ENCODE measurements at places on chromosomes 7 and 10.

GRCh38 chr7:103395071-103395470 is 47.6 kb downstream of the PSMC2 start:
- DNase-seq = no peak

- no peak for DNase-seq
Measured at GRCh38 chr7:132446260-132446659, 130.0 kb downstream of the PLXNA4 start.

DNA sequence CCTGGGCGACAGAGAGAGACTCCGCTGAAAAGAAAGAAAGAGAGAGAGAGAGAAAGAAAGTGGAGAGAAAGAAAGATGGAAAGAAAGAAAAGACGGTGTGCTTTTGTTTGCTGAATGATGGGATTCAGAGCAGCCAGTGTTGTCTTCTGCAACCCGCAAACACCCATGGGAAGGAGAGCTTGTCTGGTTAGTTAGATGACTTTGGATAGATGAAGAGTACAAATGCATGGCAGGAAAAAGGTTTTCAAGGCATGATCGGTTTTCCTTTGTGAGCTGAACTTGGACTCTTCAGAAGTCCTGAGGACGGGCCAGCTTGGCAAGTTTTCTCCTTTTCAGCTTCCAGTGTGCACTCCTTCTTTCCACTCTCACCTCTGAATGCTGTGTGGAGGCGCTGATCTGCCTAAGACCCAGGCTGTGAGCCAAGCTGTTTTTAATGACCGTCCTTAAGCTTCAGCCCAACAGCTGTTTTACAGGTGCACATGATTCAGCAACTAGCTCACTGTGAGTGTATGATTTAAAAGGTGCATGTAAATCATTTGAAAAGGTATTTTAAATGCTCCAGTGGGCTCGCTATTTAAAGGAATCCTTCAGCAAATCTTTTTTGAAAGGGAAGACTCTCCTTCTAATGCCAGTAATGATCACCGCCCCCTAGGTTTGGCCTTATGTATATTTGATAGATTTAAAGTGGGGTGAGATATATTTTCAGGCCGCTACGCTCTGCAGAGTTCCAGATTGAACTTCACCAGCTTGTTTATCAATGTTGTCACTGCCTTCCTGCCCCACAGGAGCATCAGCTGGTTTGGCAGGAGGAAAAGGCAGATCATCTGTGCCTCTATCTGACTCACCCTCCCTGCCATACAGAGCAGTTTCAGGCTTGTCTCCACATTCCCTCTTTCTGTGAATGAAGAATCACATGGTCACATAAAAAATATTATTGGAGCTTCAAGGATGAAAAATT is 115.0 kb downstream of the PLXDC2 start:
- no peak for DNase-seq

DNA sequence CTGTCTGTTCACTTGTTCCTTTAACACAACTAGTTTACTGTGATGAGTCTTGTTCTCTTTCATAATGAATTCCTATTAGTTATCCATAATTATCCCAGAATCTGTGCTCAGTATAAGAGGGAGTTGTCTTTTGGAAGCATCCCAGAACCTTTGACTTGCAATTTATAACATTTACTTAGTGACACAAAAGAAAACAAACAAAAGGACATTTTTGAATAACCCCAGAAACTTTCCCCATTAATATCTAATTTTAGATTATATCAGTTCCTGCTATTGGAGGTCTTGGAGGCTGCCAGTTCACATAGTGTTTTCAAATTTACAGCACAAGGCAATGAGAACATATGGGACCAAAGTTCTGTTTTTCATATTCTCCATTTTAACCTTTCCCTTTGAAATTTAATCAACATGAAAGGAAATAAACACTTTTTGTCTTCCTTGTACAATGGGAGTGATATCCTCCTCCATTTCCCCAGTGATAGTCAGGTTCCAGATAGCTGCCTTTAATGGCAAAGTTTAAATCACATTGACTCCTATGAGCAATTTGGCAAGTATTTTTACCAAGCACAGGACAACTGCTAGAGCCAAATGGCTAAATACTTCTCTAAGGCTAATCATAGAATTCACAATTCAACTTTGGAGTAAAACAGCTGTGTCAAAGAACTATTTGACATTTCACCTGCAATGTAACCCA is 37.1 kb upstream of the GNAT3 start:
- DNase-seq = no peak

DNA sequence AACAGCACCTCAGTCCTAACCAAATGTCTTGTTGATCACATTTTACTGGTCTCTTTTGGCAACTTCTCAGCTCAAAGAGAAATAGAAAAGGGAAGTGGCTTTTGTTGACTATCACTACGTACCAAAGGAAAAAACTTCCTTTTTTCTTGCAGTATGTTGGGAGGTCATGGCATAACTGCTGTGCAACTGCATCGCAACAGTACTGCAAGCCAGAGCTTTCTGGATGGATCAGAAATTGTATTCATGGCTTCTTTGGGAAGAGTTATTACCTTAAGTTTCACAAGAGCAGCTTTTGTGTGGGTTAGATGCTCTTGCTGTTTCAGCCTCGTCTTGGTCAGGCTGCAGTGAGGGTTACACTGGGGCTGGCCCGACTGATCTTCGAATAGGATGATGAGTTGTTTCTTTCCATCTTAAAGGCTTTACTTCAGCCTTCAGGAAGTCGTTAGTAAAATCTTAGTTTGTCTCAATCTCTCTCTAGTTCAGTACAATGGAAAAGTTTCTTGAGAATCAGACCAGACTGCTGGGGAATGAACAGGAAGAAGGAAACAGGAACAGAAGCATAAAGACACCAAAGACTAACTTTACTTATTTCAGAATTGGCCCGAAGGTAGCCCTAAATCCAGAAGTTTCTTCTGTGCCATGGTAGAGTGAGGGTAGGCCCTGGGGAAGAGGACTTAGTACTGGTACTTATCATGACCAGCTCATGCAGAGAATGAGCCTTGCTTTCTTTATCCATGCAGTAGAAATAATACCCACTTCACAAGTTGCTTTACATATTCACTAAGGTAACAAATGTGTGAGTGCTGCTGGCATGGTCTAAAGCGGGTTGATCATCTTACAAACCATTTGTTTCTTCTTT is 153.6 kb downstream of the CELF2 start:
- no peak for DNase-seq

DNA sequence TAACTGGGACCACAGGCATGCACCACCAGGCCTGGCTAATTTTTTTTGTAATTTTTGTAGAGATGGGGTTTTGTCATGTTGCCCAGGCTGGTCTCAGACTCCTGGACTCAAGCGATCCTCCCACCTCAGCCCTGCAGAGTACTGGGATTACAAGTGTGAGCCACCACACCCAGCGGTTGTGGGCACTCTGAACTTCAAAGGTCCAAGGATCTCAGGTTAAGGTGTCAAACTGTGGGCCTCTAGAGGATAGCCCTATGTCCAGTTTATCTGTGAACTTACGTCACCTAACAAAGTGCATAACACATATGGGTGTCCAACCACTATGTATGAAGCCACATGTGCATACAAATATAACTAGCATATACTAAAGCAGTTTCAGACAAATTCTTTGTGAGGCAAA is 3.2 kb upstream of the IL2RA start:
- DNase-seq = no peak

- no peak for DNase-seq
Measured at GRCh38 chr10:112981553-112981952, 31.5 kb downstream of the TCF7L2 start.

DNA sequence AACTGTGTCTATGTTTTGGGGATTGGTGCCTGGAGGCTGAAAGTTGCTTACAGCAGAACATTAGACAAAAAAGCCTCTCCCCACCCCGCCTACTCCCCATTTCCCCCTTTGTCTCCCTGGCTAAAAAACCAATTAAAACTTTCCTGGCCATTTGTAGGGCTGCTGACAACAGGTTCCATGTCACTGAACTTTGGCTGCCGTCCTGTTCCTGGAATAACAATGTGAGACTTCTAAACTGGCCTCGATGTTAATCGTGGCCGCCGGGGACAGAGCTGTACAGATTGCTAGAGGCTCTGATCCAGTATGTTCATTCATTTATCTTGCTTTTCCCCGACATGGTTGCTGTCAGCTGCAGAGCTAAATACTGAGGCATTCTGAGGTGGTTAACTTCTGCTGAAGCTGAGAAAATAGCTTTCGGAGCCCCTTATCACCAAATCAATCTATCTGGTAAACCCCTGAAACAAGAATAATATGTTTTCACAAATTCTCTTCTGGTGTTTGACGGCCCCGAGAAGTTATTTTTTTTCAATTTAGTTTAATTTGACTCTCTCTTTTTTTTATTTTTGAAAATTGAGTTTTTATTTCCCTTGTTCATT is 271.6 kb downstream of the GFRA1 start:
- DNase-seq = no peak

DNA sequence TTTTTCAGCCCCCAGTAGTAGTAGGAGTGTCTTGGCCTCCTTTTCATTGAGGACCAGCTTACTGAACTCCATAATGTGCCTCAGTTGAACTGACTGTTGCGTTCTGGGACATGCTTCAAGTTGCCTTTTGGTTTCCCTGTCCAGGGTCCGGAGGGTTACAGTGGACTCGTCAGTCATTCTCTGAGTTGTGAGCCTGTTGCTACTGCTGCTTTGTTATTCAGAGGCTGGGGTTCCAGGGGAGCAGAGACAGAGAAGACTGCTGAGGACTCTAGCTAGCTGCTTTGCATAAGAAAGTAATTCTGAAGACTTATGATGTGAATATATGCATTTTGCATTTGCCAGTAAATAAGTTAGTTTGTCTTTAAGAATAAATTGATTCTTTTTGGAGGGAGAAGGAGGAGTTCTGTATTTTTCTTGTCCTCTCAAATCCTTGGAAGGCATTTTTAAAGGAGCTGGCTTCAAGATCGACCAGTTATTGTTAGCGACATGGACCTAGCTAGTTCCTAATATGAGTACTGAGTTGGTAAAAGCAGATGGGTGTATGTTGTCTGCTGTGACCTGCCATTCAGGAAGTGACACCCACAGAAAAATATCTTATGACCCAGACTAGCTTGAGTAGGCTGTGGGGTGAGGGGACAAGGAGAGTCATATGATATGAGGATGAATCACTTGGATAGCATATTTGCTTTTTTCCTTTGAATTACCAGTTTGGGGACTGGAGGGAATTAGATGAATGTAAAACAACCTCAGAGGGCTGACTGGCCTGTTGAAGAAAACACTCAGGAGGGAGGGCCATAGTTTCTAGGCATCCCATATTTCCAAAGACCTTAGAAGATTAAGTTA is 8.3 kb downstream of the PI4K2A start:
- no peak for DNase-seq

DNA sequence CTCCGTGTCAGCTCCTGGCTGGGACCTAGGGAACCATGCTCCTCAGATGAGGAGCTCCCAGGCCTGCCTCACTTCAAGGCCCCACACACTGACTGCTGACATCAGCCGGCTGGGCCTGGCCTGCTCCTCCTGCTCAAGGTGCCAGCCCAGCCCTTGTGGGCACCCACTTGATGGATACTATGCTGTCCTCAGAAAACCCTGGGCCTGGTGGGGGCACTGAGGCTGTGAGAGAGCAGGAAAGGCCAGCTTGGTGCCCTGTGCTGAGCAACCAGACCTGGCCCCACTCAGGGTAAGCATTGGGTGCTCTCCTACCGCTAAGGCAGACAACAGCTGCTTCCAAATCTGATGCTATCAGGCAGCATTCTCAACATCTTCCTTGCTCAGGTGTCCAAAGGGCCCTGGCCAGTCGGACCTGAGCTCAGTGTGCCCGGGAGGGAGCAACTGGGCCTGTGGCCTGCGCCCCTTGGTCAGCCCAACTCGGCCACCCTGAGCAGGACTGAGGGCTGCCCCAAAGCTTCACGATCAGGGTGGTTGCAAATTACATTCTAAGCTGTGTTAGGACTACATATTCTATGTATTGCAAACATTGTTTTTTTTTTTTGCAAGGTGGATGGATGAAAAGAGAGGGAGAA is 21.9 kb upstream of the ANTXRL start:
- no peak for DNase-seq

- no peak for DNase-seq
Measured at GRCh38 chr7:81420526-81421226, 349.2 kb downstream of the HGF start.

- DNase-seq = no peak
Measured at GRCh38 chr10:31836569-31837406, 91.8 kb downstream of the ARHGAP12 start.

- no peak for DNase-seq
Measured at GRCh38 chr7:141349338-141349737, 201.9 kb upstream of the AGK start.

GRCh38 chr7:149495785-149496641 is 1.6 kb downstream of the ZNF746 start:
- no peak for DNase-seq

- no peak for DNase-seq
Measured at GRCh38 chr10:107554333-107554732, 389.8 kb upstream of the SORCS1 start.

GRCh38 chr10:77756319-77757232 is 119.0 kb upstream of the KCNMA1 start:
- no peak for DNase-seq

DNA sequence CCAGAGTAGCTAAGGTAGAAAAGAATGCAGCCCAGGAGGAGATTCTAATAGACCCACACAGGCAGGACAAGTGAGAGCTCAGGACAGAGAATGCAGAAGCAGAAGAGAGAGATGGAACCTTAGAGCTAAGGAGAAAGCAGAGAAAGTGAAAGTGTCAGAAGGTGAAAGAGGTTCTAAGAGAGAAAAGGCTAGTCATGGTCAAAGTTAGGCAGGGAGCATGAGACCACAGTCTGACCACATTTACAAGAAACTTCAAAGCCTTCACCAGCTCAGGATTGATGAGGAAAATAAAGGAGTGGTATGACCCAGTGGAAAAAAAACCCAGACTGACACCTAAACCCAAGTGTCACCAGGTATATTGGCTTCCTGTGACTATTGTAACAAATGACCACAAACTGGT is 131.8 kb upstream of the WDR11 start:
- no peak for DNase-seq

- DNase-seq = no peak
Measured at GRCh38 chr7:148726385-148726784, 27.7 kb downstream of the CUL1 start.

- no peak for DNase-seq
Measured at GRCh38 chr10:50426485-50426884, 175.2 kb upstream of the ASAH2 start.

- DNase-seq = no peak
Measured at GRCh38 chr7:37683246-37684120, at the start of gene GPR141. TSS of gene GPR141 (plus strand) at chr7:37683766. CDS start at chr7:37740394, 56,628 bp downstream.

GRCh38 chr10:25178411-25178810 is 3.6 kb downstream of the GPR158 start:
- DNase-seq = no peak

- no peak for DNase-seq
Measured at GRCh38 chr10:70931168-70931815, 42.9 kb upstream of the PCBD1 start.

GRCh38 chr10:123868038-123869019 is 23.3 kb downstream of the CPXM2 start:
- DNase-seq = no peak

GRCh38 chr10:122310311-122311050 is 39.4 kb downstream of the BTBD16 start:
- DNase-seq = no peak

GRCh38 chr7:133484086-133484485 is 231.2 kb downstream of the EXOC4 start:
- no peak for DNase-seq

- no peak for DNase-seq
Measured at GRCh38 chr7:92520024-92520423, 8.3 kb downstream of the PEX1 start.

Data from NCI-H1436 treated with DMSO at 0.1 percent for 48 hours (cell line).